ENCODE measurements at places on chromosomes 5 and 9.

DNA sequence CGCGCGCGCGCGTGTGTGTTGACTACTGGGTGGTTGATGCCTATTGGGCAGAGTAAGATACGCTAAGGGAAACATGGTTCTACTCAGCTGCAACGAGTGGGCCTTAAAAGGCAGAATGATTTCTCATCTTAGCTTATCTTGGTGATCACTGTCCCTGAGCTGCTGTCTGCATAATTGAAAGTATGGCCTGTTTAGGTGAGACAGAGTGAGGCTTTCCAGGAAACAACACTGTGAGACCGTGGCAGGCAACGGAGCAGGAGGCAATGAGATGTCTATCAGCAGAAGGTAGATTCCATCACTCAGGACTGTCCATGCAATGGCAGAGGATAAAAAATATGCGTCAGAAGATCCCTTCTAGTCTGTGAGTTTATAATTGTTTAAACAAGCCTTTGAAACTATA is 277.2 kb downstream of the TRIM32 start:
- no peak for DNase-seq

DNA sequence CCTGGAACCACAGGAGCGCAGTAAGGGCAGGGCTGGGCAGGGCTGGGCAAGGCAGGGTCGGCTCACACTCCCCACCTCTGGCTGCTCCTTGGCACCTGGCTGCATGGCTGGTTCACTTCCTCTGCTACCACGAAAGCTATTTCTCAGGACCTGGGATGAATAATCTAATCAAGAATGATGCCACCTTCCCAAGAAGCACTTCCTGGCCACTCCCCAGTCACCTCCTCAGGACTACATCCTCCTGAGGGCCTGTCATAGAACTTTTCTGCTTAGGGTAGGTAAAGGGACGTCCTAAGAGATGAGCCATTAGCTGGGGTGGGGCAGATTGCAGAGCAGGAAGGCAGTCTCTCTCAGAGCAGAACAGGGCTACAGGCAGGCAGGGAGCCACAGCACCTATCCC is 288.2 kb upstream of the MAP3K1 start:
- DNase-seq = no peak

- DNase-seq = no peak
Observed at GRCh38 chr5:31908396-31908795, 265.7 kb downstream of the GOLPH3 start.

DNA sequence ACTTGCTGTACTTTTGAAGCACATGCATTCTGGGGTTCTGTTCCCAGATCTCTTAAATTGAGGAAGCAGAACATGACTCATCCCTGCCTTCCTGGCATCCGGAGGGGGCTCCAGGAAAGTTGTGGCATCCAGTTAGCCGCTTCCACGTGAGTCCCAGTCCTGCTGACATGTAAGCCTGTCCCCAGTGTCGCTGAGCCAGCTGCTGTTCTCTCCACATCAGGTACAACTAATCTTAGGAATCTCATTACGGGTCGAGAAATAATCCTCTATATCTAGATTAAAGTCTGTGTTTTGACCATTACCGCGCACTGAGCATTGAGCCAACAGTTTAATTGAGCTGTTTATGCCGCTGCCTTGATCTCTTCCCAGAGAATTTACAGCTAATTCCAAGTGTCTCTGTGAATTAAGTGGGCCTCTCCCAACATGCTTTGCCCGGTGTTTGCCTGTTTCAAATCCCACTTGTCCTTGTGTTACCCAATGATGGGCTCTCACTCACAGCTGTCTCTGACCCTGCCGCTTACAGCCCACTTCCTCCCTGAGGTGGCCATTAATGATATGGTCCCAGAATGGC is 10.5 kb upstream of the SHB start:
- DNase-seq = no peak

DNA sequence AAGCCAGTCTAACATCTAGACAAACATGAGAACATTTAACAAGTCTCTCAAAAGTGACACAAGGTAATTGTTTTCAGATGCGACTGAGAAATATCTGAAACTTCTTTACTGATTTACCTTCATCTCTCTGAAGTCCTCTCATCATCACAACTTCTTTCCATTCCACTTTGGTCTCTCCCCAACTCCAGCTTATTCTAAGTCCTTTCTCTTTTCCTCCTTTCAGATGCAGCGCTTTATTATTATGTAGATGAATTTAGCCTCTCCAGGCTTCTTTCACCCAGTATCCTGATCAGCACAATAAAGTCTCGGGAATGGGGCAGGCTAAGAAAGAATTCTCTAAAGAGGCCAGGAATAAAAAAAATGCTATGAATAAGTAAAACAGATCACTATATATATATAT is 128.0 kb downstream of the KCTD16 start:
- DNase-seq = no peak

- no peak for DNase-seq
Observed at GRCh38 chr5:143338658-143339366, 64.7 kb downstream of the NR3C1 start.

GRCh38 chr9:76649894-76650293 is 114.3 kb upstream of the PCA3 start:
- no peak for DNase-seq

GRCh38 chr5:141338538-141339306 is at the start of gene PCDHGA2:
PCDHGA2 (plus strand) TSS chr5:141338760.
- DNase-seq = peak; percentile 8

- DNase-seq = no peak
Observed at GRCh38 chr9:1554081-1555035, 460.8 kb upstream of the SMARCA2 start.

- no peak for DNase-seq
Observed at GRCh38 chr5:67286006-67286405, 89.4 kb upstream of the CD180 start.

DNA sequence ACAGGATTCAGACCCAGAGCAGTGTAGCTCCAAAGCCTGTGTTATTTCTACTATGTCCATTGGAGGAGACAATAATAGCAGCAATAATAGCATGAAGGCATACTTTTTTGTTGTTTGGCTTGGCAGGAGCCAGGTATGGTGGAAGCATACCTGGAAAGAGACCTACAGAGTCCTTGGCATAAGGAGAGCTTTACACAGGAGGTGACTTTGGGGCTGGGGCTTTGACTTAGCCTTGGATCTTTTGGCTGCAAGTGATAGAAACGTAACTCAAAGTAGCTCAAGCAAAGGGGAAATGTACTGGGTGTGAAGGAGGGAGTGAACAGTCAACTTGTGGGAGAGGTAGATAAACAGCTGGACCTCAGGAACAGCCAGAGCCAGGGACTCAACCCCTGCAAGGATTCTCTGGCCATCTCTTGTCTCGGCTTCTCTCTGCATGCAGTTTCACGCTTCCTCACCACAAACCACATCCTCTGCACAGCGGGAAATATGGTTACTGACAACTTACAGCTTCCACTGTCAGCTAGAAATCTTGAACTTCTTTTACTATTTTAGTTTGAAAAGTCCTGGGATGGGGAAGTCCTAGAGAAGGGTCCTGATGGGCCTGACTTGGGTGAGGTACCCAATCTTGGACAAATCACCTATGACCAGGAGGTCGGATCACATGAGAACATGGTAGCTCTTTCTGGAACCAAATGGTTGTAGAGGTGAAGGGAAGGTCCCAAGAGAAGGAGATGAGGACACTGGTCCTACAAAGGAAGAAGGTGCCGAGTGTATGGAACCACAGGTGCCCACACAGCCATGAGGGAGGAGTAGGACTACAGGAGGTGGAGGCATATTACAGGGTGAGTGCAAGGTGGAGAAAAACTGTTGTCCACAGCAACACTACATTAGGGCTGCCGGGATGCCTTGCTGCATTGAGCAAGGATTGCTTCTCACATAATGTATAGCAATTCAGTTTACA is 47.0 kb upstream of the TGFBR1 start:
- peak; percentile 91 for DNase-seq

- no peak for DNase-seq
Observed at GRCh38 chr5:160769301-160769700, 82.7 kb downstream of the ATP10B start.

- no peak for DNase-seq
Observed at GRCh38 chr9:121634329-121635261, 16.8 kb upstream of the DAB2IP start.

GRCh38 chr5:6950250-6950649 is 237.0 kb downstream of the TENT4A start:
- peak; percentile 29 for DNase-seq

- DNase-seq = no peak
Observed at GRCh38 chr5:156704139-156704538, 146.0 kb upstream of the PPP1R2B start.

GRCh38 chr5:92380069-92380770 is 997.1 kb upstream of the ARRDC3 start:
- no peak for DNase-seq

- DNase-seq = no peak
Observed at GRCh38 chr5:33362915-33363314, 77.8 kb upstream of the TARS1 start.

DNA sequence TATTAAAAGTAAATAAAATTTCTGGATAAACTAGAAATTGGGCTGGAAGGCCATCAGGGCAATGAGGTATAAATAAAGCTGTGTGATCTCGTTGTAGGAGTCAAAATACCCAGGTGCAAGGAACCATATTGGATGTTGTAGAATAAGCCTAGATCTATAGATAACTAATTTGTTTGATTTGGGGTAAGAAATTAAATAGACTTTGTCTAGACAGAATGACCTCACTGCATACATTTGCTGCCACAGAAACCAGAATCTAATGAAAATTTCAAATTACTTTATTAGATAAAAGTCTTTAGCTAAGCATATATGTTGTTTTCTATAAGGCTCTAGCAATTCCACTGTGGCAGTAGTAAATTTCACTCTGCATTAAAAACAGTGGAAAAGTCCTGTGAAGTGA is 225.2 kb upstream of the ITGA1 start:
- no peak for DNase-seq

DNA sequence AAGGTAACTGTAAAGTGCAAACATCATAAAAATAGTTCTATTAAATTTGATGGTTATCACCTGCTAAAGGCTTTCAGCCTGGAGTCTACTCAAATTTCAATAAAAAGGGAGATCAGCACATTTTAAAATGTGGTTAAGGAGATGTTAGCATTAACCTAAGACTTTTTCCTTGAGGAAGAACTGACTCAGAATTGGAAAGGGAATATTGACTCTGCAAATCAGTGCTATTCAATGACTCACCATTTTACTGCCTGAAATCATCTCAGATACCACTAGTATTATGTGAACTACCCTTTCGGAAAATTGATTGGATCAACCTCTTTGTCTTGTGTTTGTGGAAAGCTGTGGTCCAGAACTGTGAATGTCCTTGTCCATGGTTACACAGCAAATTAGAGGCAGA is 113.3 kb downstream of the ADRB2 start:
- no peak for DNase-seq

DNA sequence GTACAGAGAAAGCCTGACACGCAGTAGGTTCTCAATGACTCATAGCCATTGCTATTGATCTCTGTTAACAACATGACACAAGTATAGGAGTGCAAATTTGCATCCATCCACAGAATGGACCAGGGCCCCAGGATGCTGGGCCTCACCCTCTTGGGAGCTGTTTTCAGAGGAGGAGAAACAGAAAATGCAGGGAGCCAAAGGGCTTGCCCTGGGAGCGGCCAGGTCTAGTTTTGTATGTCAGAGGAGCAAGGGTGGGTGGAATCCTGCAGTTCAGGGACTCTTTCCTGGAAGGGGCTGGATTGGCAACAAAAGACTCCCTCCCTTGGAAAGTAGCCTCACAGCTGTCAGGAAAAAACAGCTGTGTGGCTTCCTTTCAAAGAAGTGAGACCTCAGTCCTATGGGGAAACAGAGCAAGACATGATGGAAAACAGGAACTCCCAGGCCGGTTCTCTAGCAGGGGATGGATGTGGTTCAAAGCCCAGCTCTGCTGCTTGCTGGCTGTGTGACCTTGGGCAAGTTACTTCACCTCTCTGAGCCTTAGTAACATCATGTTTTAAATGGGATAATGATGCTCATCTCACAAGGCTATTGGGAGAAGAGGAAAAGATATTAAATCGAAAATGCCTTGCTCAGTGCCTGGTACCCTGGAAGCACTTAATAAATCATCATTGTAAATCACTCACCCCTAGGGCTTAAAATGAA is 50.5 kb upstream of the SH3PXD2B start:
- DNase-seq = no peak

DNA sequence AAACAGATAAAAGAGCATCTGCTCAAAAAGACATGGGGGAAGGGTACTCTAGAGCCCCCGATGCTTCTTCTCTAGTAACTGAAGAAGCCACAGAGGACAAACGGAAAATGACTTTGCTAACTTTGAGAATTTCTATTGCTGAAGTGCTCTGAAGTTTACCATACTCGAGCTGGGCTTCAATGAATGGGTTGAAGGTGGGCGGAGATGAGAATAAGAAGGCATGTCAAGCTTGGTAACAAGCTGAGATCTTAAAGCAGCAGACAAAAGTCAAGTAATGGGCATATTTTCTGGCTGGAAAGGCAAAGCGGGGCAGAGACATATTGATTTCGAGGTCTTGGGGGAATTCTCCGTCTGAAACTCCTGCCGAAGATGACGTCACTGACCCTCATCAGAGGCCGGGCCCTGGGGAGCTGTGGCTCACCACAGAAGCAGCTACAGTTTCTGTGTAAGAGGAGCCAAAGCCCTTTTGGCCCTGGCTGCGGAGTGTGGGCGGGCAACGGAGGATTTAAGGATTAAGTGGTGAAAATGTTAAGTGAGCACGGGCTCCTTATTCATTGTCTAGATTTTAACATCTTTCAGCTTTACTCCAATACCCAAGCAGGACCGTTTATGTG is 115.8 kb upstream of the SLIT3 start:
- DNase-seq = no peak

DNA sequence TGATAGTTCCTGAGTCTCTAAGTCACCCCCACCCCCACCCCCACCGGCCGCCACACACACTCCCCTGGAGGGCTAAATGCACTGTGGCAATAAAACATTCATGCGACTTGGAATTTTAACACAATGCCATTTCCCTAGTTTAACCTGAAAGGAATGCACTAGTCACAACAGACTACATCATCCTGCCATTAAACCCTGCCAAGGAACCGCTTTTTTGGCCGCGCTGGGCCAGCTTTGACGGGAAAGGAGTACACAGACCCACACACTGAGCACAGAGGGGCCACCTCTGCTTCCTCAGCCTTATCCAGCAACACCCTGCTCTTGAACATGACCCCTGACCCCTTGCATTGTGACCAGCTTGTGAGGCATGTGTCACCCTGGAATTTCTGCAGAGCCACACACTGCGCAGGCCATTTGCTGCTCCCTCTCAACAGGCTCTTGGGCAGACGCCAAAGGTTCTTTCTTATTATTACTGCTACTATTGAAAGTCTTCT is 165.3 kb downstream of the BNC2 start:
- no peak for DNase-seq

Measured in activated CD4-positive, alpha-beta T cell treated with anti-CD3 and anti-CD28 coated beads, Interleukin-10, Interleukin-2, amounts not matched to agents 100 ng/mL and 50 ng/mL, durations not matched to agents 16 hours and 8 hours (primary cell).